ENCODE measurements at places on chromosomes 1 and 21.
A peak's percentile ranks its signal among the peaks of the same experiment; 100 is the strongest.

- DNase-seq = peak; percentile 38
These were observed 26.9 kb upstream of the EYA3 start for GRCh38 chr1:28115267-28115666.

- no peak for DNase-seq
These were observed 124.1 kb downstream of the XCL2 start for GRCh38 chr1:168419736-168420135.

- DNase-seq = no peak
These were observed 131.1 kb upstream of the WNT4 start for GRCh38 chr1:22273686-22274681.

DNA sequence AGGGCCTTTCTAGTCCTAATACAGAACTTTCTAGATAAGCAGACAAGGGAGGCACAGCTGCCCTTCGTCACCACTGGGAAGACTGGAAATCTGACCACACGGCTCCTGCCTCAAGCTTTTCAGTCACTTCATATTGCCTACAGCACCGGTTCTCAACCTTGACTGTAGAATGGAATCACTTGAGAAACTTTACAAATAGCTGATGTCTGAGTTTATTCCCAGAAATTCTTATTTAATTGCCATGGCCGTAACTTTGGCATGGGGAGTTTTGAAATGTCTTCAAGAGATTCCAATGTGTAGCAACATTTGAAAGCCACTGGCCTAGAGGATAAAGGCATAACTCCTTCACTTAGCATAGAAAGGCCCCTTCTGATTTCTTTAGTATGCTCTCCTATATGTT is 42.4 kb upstream of the STMN1 start:
- DNase-seq = no peak

- no peak for DNase-seq
These were observed 20.7 kb downstream of the FNBP1L start for GRCh38 chr1:93468662-93469061.

DNA sequence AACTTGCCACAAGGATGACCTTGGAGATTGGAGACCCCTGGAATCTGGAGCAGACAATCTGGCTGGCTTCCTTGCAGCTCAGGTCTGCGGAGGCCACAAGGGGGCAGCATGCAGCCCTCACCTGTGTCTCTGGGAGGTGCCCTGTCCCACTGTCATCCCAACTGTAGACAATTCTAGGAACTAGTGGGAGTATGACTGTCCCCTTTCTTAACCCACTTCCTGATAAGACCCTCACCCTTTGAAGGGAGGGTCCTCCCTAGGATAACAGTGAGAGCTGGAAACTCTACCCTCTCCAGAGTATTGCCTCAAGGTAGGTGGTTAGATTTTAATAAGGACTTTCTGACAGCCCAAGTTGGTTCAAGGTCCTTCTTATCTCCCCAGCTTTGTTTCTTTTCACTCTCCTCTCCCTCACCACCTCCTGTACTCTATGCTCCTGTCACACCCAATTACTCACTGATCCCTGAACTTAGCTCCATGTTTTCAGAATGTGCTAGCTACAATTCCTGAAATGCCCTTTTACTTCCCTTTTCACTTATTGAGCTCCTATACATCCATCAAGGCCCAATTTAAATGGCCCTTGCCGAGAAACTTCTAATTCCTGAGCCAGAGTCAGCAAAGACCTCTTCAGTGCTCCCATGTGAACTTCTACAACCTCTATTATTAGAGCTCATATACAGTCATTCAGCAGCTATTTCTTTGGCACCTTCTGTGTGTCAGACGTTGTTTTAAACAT is 9.2 kb upstream of the KCNQ4 start:
- peak; percentile 39 for DNase-seq

DNA sequence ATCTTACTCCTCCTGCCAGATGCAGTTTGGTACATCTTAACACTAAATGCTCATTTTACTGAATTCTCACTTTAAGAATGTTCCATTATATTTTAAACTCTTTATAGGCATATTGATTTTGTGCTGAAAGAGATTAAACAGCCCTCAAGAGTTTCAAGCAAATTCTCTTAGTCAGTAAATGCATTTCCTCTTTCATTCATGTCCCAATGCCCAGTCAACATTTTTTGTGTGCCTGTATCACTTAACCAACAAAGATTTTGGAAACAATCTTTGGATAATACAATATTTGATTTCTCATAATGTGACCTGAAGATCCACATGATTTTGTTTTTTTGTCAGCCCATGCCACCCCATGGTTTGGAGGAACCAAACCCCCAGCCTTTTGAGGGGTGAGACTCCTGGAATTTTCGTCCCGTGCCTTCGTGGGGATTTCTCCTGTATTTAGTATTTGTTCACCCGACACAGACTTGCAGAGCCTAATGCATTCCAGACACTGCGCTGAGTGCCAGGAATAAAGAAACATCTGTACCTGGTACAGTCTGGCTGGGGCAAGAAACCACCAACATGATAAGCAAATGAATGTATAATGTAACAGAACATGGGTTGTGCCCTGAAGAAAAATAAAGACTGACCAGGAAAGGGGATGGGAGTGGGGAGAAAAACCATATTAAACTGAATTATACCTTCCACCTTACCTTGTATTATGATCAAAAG is 47.1 kb upstream of the ETS2 start:
- no peak for DNase-seq

DNA sequence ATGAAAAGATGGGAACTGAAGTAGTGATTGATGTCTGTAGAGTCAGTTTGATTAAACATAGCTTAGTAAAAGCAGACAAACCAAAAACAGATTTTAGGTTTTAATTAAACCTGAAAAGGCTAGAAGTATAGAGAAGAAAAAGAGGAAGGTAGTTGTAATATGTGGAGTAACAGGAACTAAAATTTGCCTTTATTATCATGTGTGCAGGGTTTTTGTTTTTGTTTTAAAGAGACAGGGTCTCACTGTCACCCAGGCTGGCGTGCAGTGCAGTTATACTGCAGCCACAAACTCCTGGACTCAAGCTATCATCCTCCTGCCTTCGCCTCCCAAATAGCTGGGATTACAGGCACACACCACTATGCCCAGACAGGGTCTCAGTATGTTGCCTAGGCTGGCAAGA is 6.0 kb downstream of the TOR1AIP1 start:
- no peak for DNase-seq

DNA sequence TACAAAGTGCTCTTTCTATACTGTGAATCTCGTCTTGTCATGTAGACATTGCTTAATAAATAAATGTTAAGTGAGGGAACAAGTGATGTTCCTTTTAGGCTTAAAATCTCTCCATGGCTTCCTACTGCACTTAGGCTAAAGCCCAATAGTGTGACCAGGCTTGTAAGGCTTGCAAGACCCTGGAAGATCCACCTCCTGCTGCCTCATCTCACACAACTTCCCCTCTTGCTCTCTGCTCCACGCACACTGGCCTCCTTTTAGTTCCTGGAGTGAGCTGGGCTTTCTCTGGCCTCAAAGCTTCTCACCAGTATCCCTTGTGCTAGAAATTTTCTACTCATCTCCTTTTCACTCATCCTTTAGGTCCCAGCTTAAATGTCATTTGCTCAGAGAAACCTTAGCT is 41.5 kb upstream of the DIPK1A start:
- no peak for DNase-seq

GRCh38 chr1:60584371-60584770 is 498.0 kb upstream of the NFIA start:
- no peak for DNase-seq

DNA sequence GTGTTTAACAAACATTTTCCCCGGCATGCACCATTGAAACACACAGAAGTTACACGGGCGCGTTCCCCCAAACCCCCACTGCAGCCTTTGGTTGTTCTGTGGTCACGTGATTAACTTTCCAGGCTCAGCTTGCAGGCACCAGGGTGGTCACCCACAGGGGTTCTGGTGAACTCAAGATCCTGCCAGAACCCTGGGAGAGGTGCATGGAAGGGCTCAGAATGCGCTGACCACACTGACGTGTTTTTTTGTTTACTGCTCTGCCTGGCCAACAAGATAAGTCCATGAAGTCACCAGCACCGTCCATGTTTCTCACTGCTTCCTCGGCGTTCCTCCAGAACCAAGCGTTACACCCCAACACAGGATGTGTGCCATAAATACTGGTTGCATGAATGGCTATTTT is 229.5 kb upstream of the VAMP3 start:
- no peak for DNase-seq

DNA sequence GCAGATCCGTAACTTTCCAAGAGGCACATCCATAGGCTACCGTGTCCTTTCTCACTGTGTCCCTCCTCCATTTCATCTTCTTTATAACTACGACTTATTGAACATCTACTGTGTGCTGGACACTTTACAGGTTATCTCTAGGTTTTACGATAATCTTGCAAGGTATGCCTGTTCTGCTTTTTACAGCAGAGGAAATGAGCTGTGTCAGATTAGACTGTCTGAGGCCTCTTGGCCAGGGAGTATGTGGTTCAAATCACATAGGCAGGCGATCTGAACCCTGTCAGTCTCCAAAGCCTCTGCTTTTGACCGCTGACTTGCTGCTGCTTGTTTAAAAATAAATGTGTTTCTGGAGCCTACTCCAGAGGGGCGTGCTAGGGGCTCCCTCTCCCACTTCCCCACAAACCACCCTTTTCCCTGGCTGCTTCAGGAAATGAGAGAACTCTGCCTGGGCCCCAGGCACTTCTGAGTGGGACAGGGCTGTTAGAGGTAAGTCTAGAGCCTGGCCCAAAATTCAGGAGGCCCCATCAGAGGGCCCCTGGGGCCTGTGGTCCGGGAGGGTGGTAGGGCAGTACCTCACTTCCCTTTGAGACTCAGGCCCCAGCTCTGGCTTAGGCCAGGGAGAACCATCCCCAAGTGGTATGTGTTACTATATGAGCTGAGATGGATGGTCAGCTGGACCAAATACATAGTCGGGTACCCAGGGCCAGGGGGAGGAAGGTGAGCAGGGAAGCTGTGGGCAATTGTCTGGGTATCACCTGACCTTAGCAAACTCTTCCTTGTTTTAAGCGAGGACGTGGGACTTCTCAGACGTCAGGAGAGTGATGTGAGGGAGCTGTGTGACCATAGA is 4.4 kb downstream of the PSEN2 start:
- DNase-seq = no peak

DNA sequence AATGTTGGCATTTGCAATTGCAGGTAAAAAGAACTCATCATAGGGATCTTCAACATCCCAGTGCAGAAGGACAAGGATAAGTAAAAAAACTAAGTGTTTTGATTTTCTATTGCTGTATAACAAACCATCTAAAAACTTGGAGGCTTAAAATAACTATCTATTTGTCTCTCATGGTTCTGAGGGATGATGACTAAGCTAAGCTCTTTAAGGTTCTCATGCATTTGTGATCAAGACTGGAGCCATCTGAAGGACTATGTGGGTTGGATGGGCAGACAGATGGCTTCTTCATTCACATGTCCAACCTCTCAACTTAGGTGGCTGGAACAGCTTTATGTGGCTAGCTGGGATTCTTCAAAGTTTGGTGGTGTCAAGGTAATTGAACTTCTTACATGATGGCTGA is 51.5 kb downstream of the RPL5 start:
- DNase-seq = no peak

- no peak for DNase-seq
These were observed 55.7 kb upstream of the KCNE2 start for GRCh38 chr21:34307991-34308532.

DNA sequence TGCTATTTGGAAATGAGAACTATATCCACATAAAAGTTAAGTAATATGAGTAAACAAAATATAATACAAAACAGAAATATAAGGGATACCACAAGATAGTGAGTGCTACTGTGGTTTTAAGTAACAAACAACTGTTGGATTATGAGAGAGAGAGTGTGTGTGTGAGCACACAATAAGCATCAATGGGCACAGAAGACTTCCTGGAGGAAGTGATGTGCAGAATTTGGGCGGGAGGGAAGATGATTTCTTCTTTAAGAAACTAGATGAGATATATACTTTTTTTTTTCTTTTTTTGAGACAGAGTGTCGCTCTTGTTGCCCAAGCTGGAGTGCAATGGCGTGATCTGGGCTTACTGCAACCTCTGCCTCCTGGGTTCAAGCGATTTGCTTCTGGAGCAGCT is 7.9 kb upstream of the IER5 start:
- DNase-seq = no peak

DNA sequence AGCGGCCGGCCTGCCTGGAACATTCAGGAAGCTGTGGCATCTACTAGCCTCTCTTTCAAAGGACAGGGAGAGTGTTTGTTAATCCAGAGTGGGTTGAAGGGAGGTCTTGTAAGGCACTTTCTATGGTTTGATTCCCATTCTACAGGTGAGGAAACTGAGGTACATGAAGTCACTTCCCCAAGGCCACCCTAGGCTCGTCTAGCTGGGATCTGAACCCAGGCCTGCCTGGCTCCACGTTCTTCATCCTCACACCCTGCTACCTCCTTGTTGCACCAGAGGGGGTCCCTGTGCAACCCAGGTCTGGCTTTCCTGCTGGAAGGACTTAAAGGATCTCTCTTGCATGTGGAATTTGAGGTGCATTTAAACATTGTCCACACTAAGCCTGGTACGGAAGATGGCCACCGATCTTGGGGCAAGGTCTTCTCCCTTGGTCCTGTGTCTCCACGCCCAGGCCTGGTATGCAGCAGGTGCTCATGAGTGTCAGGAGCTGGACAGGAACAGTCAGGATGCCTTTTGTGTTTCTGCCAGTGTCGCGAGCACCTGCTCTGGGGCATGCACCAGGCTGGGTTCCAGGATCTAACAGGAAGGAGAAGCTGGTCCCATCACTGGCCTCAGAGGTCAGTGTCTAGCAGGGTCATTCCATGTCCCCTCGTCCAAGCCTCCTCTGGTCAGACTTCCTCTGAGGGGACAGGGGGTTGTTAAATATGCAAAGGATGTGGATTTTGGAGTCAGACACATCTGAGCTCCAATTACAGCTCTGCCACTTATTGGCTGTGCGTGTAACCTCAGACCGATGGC is 103.2 kb upstream of the RUNX3 start:
- no peak for DNase-seq

DNA sequence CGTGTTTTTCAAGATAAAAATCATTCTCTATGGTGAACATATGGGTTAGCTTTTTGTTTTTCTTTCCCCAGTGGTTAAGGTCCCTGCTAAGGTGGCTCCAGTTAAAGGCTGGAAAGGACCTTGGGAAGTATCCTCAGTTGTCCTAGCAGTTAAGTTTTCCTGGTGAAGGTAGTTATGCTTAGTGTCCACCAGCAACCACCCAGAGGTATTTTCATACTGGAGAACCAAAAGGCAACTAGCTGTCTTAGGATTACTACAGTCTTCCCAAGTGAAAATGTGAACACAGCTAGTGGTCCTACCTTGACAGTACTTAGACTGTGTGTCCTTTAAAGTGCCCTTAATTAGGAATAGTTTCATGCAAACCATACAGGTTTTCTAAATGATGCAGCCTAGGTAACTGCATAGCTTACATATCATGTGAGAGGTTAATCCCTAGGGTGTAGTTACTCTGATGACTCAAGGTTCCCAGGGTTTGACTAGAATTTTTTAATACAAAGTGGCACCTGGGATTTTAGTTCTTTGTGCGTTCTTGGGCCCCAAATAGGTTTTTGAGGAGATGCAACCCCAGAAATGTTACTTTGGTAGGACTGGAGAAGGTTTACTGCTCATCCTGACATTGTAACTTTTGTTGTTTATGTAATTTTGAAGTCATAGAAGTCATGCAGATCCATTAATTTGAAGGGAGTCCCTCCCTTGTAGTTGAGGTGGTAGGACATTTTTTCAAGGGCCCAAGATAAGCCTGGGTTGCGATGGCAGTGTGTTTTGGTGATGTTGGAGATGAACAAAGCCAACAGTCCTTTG is 36.5 kb downstream of the YY1AP1 start:
- no peak for DNase-seq

Measured in stimulated activated naive B cell treated with anti-CD40 and anti-IgM and Interleukin-4, amounts not matched to agents 10 μg/mL and 1 μg/mL and 100 μg/mL, for 72 hours (primary cell).